ENCODE measurements at places on chromosomes 1 and 21. TPM values are rescaled to one million over a fixed set of nuclear protein-coding genes. Genes with fewer than 3 reads are reported as not detected.

The ANKRD35 gene
- under 0.01 TPM for total RNA-seq

The PRAMEF13 gene
- total RNA-seq: not detected

The RNASEL gene
- total RNA-seq: 1.7 TPM

The L1TD1 gene
- total RNA-seq: not detected

The TXNIP gene
- 62.1 TPM for total RNA-seq

The NBPF6 gene
- not detected for total RNA-seq

The RBM11 gene
- not detected for total RNA-seq

The RPE65 gene
- total RNA-seq: not detected

The PLXNA2 gene
- 171 TPM for total RNA-seq

The CYP4A11 gene
- not detected for total RNA-seq
